ENCODE measurements at places on chromosomes 7 and 10.

- DNase-seq, result peak; percentile 24
Observed at GRCh38 chr7:18494821-18495408, 634 bp upstream of the HDAC9 start.

- no peak for DNase-seq
Observed at GRCh38 chr7:5284304-5285281, 1.9 kb downstream of the SLC29A4 start.

- peak; percentile 98 for DNase-seq
Observed at GRCh38 chr7:2175514-2175913, 57.2 kb downstream of the MAD1L1 start.

DNA sequence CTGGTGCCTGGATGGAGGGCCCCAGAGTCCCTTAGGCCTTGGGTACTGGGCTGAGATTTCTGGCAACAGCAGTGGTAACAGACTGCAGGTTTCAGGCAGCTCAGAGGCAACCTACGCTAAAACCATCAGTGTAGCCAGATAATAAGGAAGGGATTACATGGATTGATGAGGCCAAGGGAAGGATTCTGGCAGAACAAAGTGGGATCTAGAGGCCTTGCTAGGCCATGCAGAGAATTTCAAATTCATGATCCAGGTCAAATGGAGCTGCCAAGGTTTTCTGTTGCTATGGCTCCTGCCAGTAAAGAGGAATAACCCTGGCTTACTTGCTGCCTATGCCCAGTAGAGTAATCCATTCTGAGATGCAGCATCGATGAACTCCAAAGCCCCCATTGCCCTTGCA lies 445.7 kb downstream of the ADRA2A start:
- no peak for DNase-seq

GRCh38 chr7:127708788-127709187 lies 56.8 kb downstream of the SND1 start:
- peak; percentile 86 for DNase-seq

GRCh38 chr7:132226046-132226956 lies 350.0 kb downstream of the PLXNA4 start:
- no peak for DNase-seq

DNA sequence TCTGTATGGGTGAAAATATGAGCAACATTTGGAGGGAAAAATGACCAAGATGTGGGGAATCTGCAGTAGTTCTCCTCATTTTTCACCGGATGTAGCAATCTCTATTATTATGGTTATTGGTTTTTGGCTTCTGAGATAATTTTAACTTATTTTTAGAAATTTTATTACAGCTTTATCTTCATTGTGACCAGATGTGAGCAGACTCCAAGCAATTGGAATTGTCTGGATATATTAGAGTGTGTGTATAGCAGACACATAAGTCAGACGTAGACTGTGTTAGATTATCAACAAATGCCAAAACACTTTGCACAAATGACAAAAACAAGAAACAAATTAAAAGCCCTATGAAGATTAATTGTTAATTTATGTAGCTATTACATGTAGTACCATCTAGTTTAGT lies 249.1 kb downstream of the DNAJB9 start:
- DNase-seq, result no peak

DNA sequence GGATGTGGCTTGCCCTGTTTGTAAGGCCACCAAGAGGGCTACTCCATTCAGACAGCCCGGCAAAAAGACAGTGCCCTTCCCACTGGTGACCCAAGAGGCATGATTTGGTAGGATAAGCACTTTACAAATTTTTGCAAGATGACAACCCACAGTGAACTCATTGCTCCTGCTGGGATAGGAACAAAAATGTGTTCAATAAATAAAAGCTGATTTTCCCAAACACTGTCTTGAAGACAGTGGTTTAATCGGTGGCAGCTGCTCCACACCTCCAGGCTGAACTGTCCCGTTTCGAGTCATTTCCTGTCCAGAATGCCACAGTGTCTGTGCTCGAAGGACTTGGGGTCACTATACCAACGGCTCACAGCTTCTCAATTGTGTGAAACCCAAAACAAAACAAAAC lies 45.1 kb upstream of the NPTX2 start:
- DNase-seq, result no peak

GRCh38 chr7:30474893-30475292 lies 3.7 kb downstream of the NOD1 start:
- peak; percentile 98 for DNase-seq

DNA sequence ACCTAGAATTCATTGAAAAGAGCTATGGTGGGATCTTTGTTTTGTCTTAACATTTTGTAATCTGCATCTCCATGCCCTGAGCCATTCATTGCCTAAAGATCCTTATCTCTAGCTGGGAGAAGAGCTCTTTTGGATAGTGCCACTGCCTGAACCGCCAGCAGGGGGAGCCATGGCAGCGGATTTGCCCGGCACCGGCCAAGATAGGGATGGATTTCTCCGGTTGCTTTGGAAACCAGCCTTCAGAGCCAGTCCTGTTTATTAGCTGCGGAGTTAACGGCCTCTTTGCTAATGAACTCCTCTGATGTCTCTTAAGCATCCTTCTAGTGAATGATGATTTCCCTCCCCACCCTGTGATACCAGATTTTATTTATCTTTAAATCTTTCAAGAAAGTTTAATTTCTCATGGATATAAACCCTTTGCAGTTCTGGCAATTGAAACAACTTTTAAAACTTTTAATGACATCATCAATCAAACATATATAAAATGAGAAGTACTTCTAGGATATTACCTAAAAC lies 58.2 kb upstream of the LYZL2 start:
- DNase-seq, result peak; percentile 74

GRCh38 chr10:94546049-94546900 lies 687 bp downstream of the HELLS start:
- DNase-seq, result peak; percentile 1

- no peak for DNase-seq
Observed at GRCh38 chr10:58734664-58735063, 222.0 kb downstream of the BICC1 start.

DNA sequence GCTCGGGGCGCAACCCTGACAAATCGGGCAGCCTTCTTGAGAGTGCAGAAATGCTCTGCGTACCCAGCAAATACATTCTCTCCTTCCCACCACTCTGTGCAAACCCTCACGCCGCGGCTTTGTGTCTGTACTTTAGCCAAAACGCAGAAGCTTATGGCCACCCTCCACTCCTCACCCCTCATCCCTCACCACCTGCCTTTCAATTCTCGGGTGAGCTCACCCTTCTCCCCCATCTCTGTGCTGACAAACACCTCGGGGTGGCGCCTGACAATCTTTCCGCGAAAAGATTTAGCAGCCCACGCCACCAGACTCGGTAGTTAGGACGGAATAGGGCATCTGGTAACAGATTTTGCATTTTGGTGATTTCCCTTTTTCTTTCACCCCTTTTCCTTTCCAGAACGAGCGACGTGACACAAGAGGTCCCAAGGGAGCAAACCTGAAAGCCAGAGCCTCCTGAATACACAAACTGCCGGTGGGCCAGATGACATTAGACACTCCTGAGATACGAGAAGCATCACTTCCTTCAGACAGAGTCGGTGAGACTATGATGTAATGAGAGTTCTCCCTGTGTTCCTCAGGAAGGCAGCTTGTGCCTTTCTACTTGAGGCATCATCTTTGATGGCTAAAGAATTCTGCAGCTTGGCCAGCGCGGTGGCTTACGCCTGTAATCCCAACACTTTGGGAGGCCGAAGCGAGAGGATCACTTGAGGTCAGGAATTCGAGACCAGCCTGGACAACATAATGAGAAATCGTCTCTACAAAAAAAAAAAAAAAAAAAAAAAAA lies 671 bp upstream of the ATAD1 start:
- no peak for DNase-seq

DNA sequence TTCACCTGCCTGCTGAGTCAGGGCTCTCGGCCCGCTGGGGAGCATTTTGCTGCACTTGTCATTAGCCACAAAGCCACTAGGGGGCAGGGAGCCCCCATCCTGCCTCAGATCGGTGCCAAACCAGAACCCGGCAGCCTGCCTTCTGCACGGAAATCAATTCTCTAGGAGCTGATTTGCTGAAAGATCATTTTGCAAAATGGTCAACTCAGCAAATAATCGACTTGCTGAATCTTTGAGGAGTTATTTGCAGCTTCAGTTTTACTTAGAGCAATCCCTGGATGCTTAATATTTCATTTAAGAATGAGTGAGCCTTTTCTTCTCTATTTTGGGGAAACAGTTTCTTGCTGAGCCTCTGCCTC lies 1.7 kb upstream of the GIMAP8 start:
- DNase-seq, result peak; percentile 39

All from fibroblast of gingiva (primary cell).